ENCODE measurements at places on chromosomes 4 and X.

- DNase-seq = peak; percentile 47
These were observed 57.0 kb upstream of the GRPEL1 start for GRCh38 chr4:7124689-7125442.

DNA sequence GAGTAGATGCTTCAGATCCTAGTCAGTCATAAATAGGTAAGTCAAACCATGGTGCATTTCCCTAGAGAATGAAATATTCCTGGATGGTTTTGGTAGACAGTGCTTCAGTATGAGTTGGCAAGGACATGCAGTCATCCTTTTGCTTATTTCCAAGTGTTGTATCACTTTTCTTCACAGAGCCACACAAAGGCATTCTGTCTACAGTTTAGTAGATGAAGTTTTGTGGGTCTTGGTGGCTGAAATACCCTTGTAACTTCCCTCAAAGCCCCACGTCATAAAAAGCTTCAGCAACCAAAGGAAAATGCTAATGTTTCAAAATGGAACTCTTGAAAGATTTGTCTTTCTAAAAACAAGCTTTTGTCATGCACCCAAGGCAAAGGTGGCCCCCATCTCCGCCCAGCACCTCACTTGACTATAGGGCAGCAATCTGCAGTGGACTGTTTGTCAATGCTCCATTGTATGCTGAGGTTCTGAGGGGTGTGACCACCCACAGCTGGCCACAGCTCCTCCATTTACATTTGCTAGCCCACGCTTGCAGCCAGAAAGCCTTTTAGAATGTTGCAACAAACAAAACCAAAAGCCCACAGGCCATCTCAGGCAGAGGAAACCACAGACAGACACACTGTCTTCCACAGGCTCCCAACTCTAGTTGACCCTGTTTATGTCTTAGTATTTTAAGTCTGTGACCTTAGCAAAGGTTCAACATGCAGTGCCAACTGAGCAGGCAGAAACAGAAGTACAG, 87.1 kb upstream of the FAM9C start:
- no peak for DNase-seq

- no peak for DNase-seq
These were observed 104.8 kb upstream of the PDE5A start for GRCh38 chr4:119733431-119733830.

- no peak for DNase-seq
These were observed 9.0 kb downstream of the TCEAL1 start for GRCh38 chrX:103637604-103638338.

DNA sequence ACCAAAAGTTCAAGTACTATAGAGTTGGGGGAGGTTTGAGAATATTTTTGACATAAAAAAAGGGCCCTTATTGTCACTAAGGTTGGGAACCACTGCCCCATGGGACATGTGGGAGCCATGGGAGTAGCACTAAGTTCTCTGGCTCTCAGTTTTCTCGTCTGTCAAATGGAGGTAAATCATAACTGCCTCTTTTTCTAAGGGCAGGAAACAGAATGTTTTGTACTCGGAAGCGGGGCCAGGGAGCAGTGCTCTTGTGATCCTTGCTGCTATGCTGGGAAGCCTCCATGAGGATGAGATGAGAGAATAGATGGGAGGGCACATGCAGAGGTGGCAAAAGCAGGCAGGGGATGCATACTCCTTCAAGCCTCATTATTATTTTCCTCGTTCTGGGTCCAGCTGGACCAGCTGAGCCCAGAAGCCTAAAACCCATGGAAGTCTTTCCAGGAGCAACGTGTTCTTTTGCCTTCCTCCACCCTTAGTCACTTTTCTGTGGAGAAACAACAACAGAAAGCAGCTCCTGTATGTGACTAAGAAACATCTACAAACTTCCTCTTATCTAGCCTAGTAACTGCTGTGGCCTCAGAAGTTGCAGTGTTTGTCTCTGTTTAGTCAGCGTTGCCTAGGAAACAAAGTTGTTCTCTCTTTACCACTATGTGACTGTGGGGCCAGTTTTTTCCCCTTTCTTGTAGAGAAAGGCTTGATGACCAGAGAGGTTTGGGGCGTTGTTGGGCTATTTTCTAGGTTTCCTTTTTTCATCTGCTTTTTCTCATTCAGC, 64.8 kb downstream of the TSC22D3 start:
- DNase-seq = peak; percentile 92

GRCh38 chr4:3250956-3251690, 2.2 kb downstream of the MSANTD1 start:
- DNase-seq = no peak

DNA sequence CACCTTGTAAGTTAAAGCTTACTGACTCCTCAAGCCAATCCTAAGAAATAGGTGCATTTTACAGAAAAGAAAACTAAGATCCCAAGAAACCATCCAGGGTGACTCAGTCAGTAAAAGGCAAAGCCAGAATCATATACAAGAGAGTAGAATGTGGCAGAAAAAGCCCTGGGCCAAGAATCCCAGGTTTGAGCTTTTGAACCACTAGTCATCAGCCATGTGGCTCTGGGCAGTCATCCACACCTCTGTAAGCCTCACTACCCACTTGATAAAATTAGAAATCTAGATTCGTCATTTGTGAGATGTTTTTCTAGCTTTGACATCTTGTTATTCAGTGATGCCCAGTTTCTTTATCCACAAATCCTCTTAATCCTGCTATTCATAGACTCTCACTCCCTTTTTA, 122.2 kb upstream of the PDE5A start:
- peak; percentile 64 for DNase-seq

- DNase-seq = no peak
These were observed 181.2 kb downstream of the ARHGAP10 start for GRCh38 chr4:147913137-147913536.

GRCh38 chrX:124328765-124329164, 3.7 kb upstream of the TEX13D start:
- no peak for DNase-seq
